Kasumi-1 (cell line): ENCODE measurements at places on chromosomes 1 and 21.

DNA sequence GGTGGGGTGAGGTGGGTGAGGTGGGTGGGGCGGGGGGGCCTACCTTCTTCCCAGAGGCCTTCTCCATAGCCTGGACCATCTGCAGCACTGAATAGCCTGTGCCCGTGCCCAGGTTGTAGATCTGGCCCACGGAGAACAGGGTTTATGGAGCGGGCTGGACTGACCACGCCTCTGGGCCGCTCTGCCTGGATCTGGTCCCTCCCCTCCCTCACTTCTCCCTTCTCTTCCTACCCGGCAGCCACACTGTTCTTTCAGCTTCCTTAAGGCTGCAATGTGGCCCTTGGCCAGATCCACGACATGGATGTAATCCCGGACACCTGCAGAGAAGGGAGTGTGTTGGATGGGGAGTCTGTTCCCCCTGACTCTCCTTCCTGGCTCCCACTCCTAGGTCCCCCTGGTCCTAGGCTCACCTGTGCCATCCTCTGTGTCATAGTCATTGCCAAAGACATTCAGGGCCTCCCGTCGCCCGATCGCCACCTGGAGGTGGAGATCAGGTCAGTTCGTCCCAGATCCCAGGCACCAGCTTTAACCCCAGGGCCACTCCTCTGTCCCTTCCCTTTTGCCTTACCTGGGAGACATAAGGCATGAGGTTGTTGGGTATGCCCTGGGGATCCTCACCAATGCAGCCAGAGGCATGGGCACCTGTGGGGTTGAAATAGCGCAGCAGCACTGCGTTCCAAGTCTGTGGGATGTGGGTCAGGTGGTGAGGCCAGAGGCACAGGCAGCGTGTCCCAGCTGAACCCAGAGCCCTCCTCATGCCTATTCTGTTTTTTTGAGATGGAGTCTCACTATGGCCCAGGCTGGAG is 3.9 kb downstream of the GALE start:
- no peak for DNase-seq

- DNase-seq, result no peak
Measured at GRCh38 chr1:202029171-202029665, 18.8 kb downstream of the ELF3 start.

DNA sequence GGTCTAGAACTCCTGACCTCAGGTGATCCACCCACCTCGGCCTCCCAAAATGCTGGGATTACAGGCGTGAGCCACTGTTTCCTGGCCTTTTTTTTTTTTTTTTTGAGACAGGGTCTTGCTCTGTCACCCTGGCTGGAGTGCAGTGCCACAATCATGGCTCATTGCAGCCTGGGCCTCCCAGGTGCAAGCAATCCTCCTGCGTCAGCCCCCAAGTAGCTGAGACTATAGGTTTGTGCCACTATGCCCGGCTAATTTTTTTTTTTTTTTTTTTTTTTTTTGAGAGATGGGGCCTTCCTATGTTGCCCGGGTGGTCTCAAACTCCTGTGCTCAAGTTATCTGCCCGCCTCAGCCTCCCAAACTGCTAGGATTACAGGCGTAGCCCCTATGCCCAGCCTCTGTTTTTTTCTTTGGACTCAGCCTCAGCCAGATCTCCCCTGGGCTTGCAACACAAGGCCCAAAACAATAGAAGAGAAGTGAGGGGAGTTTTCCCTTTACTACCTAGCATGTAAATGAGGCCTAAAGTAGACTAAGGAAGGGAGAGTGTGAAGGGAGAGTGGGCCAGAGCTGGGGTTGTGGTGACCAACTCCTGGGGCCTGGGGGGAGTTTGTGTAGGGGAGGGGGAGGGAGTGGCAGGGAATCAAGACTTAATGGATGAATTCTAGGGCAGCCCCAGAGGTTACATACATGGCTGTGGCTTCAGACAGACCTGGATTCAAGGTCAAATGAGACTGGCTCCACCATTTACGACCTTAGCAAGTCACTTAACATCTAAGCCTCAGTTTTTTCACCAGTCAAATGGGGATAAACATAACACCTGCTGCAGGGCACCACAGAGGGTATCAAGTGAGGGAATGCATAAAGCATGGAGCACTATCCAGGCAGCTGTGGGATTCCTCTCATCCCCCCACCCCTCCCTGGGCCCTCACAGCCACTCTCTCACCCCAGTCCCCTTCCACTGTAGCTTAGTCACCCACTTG is 1.6 kb upstream of the CD52 start:
- DNase-seq, result no peak

DNA sequence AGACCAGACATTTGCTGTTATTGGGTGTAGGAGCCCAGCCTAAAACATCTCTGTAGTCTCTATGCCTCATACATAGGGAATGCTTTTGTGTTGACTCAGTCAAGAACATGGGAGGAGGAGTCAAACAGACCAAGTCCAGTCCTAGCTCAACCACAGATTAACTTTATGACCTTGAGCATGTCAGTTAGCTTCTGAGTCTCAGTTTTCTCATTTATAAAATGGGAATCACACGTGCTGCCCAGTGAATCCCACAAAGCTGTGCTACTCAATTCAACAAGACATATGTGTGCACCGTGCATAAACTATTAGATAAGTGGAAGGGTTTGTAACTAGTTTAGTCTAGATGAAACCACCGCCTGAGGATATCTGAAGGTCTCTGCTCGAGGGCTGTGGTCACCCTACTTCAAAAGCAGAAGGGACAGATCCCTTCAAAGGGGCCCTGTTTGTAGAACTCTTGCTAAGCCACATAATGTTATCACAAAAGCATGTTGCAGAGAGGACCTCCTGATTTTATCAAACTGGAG is 109.5 kb upstream of the NFIA start:
- DNase-seq, result no peak

GRCh38 chr1:224061436-224061835 is 52.5 kb upstream of the FBXO28 start:
- peak; percentile 2 for DNase-seq

DNA sequence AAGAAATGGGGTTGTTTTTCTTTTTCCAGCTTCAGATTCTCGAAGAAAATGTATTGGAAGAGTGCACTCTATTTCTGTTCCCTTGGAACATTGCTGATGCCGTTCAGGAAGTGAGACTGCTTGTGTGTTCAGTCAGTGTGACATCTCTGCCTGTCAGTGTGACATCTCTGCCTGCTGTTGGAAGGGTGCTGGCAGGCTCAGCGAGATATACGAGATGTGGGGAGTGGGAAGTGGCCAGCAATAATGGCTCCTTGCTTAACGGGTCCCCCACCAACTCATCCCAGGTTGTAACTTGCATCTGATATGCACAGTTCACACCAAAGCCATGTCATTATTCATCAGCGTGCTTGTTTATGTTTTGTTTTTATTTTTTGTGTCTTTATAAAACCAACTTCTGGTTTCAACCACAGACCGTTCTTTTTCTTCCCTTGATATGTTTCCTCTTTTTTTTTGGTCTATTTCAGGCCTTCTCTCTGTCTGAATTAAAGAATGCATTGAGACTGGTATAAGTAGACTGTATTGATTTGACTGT is 145.4 kb downstream of the GALNT2 start:
- DNase-seq, result peak; percentile 55

- no peak for DNase-seq
Measured at GRCh38 chr1:21492356-21492625, 16.9 kb upstream of the ALPL start.

DNA sequence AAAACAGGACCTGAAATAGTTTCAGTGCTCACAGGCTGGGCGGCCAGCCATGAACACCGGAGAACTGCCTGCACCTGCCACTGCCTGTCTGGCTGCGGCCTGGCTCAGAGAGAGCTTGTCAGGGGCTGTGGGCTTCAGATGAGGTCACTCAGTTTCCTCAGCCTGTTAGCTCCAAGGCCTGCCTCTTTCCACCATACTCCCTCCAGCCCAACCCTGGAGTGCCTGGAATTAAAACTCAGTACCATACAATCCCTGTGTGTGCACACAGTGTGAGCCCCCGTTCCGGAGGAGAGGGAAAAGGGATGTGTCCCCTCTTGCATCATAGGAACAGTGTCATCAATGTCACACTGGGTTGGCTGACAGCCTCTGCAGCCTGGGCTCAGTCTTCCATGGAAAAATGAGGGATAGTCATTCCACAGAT is 16.2 kb downstream of the CACNA1S start:
- no peak for DNase-seq

- DNase-seq, result no peak
Measured at GRCh38 chr1:167996266-167996665, 59.4 kb upstream of the MPC2 start.

GRCh38 chr1:64923294-64923718 is 43.0 kb downstream of the JAK1 start:
- DNase-seq, result no peak

- DNase-seq, result no peak
Measured at GRCh38 chr21:33071770-33072306, 1.9 kb downstream of the OLIG1 start.

DNA sequence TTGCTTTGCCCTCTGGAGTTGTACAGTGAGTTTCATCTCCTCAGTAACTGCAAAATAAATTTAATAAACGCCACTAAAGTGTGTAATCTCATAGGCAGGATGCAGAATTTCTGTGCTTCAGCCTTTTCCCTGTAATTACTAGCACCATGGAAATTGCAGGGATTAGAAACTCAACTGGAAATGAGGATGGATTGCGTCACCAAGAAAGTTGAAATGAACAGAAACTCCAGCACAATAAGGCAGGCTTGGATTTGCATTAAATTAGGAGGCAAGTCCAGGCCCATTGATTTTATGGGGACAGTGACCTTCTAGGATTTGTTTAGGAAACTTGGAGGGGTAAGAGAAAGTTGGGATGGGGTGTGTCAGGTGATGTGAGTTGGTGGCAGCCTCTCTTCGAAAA is 197.5 kb downstream of the PTPRU start:
- no peak for DNase-seq

DNA sequence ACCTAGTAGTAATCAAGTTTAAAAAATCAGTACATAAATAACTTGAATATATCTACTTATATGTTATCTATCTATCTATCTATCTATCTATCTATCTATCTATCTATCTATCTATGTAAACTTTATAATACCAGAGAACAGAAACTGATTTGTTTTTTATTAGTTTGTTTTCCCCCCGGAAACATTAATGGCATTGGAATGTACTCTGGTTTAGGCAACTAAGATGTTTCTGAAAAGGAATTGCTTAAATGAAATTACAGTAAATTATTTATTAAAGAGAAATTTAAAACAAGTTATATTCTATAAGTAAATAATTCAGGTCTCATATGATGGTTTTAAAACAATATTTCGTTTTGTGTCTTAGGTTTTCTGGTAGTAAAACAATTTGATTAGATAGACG is 681.0 kb upstream of the ADAMTS5 start:
- no peak for DNase-seq

DNA sequence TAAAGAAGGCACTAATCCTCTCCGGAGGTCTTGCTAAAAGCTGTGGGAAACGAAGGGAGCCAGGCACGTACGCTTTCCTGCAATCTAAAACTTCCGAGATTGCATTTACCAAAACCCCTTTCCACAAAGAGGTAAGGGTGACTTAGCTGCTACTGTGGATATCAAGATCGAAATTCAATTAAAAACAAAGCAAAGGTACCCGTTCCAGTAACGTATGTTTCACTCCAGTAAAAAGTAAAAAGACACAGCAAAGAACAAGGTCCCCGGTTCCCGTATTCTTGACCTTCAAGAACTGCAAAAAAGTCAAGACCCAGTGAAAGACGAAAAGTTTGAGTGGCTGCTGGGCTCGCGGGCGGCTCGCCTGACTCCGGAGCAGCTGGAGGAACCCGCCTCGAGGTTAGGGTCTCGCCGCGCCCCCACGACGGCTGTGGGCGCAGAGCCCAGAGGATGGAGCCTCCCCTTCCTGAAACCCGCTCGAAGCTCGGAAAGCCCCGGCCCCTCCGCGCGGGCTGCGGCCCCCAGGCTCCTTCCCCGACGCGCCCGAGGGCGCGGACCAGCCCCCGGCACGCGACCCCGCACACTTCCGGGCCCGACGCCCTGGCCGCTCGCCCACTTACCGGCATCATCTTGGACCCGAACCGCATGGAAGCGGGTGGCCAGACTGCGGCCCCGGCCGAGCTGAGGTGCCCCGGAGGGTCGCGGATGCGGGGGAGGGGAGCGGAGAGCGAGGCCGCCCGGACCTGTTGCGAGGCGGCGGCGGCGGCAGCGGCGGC is 524 bp downstream of the TP53BP2 start:
- DNase-seq, result peak; percentile 57

GRCh38 chr1:204640578-204640977 is 45.0 kb downstream of the LRRN2 start:
- no peak for DNase-seq

DNA sequence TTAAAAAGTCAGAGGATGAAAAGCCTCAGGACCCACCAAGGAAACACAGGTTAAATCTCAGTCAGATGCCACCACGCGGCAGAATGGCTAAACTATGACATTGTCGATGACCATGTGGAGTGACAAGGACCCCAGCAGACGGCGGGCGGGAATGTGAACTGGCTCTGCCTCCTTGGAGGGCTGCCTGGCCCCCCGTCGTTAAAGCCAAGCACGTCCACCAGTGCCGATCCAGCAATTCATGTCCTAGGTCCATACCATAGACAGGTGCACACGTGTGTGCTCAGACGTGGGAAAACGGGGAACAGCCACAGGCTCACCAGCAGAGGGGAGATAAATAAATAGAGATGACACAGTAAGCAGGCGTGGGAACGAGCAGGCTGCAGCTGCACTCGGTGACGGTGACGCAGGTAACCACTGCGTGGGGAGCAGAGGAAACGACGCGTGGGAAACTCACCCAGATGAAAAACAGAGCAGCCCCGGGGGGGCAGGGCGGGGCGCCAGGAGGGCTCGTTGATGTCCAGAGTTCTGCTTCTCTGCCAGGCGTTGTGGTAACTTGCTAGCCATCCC is 28.3 kb upstream of the PCBP3 start:
- DNase-seq, result no peak

DNA sequence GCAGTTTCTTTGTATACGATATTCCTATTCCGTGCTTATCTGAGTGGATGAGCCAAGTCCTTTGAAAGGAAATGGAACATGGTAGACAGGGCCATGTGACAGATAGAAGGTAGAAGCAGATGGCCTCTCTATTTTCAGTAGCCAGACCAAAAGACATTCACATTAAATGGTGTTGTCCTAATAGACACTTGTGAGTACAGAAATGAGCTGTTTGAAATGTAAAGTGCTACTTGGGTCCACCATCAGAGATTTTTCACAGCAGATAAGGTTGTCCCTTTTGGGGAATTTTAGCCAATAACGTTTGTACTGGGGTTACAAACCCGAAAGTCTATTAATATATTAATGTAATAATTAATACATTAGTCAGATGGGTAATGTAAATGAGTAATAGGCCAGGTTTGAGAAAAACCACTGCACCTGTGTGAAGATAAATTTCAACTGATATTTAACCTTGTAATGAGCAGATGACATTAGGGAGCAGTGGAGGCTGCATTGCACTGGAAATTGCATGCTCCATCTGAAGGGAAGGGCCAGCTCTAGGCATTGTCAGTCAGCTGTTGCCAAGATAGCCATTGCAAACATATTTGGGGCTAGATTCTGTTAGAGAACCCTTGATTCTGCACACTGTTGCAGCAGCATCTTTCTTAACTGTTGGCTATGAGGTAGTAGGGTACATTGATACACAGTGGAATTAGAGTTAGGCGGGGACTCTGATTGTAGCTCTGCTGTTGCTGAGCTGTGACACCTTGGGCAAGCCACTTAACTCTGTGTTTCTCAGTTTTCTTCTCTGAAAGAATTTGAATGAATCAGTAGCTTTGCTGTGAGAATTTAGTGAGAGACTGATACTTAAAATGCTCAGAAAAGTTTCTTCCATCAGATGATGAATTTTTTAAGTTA is 43.8 kb downstream of the FGGY start:
- DNase-seq, result no peak

GRCh38 chr1:9180111-9180819 is 51.4 kb upstream of the GPR157 start:
- no peak for DNase-seq

- DNase-seq, result peak; percentile 79
Measured at GRCh38 chr1:181128592-181129497, 40.3 kb downstream of the IER5 start.
